ENCODE measurements at places on chromosomes 5 and 9. TPM values are rescaled to one million over a fixed set of nuclear protein-coding genes. Genes with fewer than 3 reads are reported as not detected.

- no peak overlapping the region for H3K27ac ChIP-seq
- DNase-seq = no peak
- H3K4me1 ChIP-seq = no peaks in the 10 kb centered on the region
- no peak overlapping the region for H3K4me3 ChIP-seq
- H3K36me3 ChIP-seq = no peaks in the 10 kb centered on the region
- no peaks in the 10 kb centered on the region for H3K27me3 ChIP-seq
Observed at GRCh38 chr9:87677776-87678587, 47.9 kb upstream of the CTSL start.

- peak; percentile 21 for DNase-seq
- no peak overlapping the region for H3K4me3 ChIP-seq
- H3K4me1 ChIP-seq = no peaks in the 10 kb centered on the region
- no peak overlapping the region for H3K27ac ChIP-seq
- H3K36me3 ChIP-seq = no peaks in the 10 kb centered on the region
Observed at GRCh38 chr5:45521067-45521466, 175.1 kb downstream of the HCN1 start.

The SH3PXD2B gene
- 21.1 TPM for total RNA-seq

- no peak overlapping the region for H3K27ac ChIP-seq
- H3K4me3 ChIP-seq = no peak overlapping the region
- H3K4me1 ChIP-seq = no peaks in the 10 kb centered on the region
- H3K36me3 ChIP-seq = no peaks in the 10 kb centered on the region
- DNase-seq = no peak
Observed at GRCh38 chr9:37727013-37727412, 26.6 kb upstream of the TRMT10B start.

The SPINK14 gene
- not detected for total RNA-seq

DNA sequence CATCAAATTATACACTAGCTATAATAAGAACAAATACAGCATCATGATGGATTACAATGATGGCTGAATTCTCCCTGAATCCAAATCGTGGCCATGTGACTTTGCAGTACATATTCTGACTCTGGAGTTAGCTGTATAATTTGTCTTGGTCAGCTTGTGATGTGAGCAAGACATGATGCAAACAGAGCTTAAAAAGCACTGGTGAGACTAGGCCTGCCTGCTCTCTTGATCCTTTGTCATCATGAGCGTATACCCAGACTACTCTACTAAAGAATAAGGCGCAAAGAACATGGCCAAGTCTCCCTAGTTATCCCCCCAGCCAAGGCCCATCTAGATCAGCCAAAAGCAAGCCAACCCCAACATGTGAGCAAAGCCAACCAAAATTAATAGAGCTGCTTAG is 34.7 kb upstream of the IFNE start:
- no peaks in the 10 kb centered on the region for H3K36me3 ChIP-seq
- no peaks in the 10 kb centered on the region for H3K4me1 ChIP-seq
- H3K27ac ChIP-seq = no peak overlapping the region
- no peaks in the 10 kb centered on the region for H3K27me3 ChIP-seq
- H3K4me3 ChIP-seq = no peak overlapping the region

DNA sequence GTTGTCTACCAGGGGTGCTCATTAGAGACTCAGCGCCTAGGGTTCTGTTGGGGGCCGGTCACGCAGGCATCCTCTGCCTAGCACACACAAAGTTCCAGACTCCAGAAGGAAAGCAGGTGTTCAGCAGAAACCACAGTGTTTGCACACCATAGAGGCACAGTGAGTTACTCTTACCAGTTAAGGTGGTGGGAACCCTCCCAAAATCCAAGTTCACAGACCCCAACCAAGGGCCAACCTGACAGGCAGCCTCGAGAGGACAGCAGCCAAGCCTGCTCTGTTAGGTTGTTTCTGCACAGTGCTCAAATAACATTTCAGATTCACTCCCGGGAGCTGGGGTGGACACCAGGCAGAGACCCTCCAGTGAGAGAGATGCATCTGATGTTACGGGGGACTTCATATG is 36.2 kb downstream of the SECISBP2 start:
- no peaks in the 10 kb centered on the region for H3K4me1 ChIP-seq
- H3K27me3 ChIP-seq = no peaks in the 10 kb centered on the region
- no peak for DNase-seq
- H3K27ac ChIP-seq = no peak overlapping the region
- H3K4me3 ChIP-seq = no peak overlapping the region

GRCh38 chr9:98977246-98977714 is 33.6 kb downstream of the COL15A1 start:
- no peak for DNase-seq
- H3K27ac ChIP-seq = no peak overlapping the region
- H3K27me3 ChIP-seq = peaks cover 4% of the 10 kb centered on the region
- H3K4me3 ChIP-seq = no peak overlapping the region
- H3K36me3 ChIP-seq = no peaks in the 10 kb centered on the region
- peaks cover 4% of the 10 kb centered on the region for H3K4me1 ChIP-seq

DNA sequence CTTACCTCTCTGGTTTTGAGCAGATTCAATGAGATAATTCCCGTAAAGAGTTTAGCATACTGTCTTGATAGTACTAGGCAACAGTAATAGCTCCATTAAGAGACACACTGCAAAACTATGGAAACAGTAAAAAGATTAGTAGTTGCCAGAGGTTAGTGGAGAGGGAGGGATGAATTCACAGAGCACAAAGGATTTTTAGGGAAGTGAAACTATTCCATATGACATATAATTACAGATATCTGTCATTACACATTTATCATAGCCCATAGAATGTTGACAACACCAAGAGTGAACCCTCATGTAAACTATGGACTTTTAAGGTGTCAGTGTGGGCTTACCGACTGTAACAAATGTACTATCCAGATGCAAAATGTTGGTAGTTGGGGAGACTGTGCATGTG is 176.4 kb upstream of the PLCXD3 start:
- no peak overlapping the region for H3K4me3 ChIP-seq
- H3K4me1 ChIP-seq = no peaks in the 10 kb centered on the region
- H3K27me3 ChIP-seq = no peaks in the 10 kb centered on the region
- no peak overlapping the region for H3K27ac ChIP-seq
- H3K36me3 ChIP-seq = no peaks in the 10 kb centered on the region

DNA sequence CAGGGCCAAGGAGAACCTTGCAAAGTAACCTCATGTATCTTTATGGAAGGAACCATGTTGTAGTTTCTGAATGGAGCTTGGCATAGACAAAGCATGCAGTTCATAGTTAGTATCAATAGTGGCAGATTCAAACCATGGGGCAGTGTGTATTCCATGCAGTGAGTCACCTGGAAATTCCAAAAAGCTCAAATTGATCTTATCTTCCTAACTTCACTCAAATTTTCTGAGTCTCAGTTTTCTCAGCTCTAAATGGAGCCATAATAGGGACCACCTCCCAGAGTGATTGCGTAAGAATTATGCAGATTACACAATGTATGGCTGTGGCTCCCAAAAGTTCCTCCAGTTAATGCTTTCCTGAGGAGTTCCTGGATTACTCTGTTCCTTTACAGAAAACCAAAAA is 549.9 kb upstream of the KLF4 start:
- H3K36me3 ChIP-seq = no peaks in the 10 kb centered on the region
- H3K27me3 ChIP-seq = no peaks in the 10 kb centered on the region
- DNase-seq = peak; percentile 31
- H3K27ac ChIP-seq = no peak overlapping the region

The CNTNAP3B gene
- total RNA-seq = not detected

- peak overlapping the region; percentile 100 for H3K4me3 ChIP-seq
- H3K36me3 ChIP-seq = no peaks in the 10 kb centered on the region
- peak overlapping the region; percentile 95 for H3K27ac ChIP-seq
- H3K27me3 ChIP-seq = no peaks in the 10 kb centered on the region
- H3K4me1 ChIP-seq = peaks cover 4% of the 10 kb centered on the region
Observed at GRCh38 chr5:159263569-159263905, 447 bp downstream of the UBLCP1 start.

DNA sequence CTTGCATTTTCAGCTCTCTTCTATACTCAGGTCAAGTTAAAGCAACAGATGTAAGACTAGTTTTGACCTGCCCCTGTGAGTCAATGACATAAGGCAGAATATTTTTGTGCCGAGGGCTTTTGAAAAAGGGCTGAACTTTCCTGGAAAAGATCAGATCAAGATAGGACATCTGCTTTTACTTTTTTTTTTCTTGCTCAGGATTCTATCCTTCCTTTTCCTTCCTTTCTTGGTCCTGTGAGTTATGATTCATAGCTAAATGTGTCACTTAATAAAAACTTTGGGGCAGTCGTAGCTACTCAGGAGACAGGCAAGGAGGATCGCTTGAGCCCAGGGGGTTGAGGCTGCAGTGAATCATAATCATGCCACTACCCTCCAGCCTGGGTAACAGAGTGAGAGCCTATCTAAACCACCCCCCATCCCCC is 84.3 kb upstream of the BRINP1 start:
- no peaks in the 10 kb centered on the region for H3K4me1 ChIP-seq
- DNase-seq = no peak
- no peak overlapping the region for H3K27ac ChIP-seq
- H3K27me3 ChIP-seq = no peaks in the 10 kb centered on the region
- H3K36me3 ChIP-seq = no peaks in the 10 kb centered on the region
- H3K4me3 ChIP-seq = no peak overlapping the region

The IL3 gene
- not detected for total RNA-seq

DNA sequence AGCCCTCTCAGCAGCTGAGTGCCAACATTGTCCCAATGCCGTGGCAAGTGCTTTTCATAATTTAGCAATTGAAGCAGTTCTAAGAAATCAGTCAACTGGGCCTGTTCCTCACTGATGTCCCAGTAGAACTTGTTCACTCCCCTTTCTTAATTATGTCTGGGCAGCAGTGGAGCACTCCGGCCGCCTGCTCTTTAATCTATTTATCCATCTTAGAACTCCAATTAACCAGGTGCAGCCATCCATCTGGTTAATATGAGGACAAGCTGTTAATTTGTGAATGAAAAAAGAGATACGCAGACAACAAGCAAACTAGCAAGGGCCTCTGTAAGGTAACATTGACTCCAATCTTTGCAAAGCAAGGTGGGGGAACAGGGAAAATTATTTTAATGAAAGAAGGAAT is 39.4 kb downstream of the MAT2B start:
- no peak overlapping the region for H3K27ac ChIP-seq
- H3K27me3 ChIP-seq = no peaks in the 10 kb centered on the region
- DNase-seq = no peak
- no peaks in the 10 kb centered on the region for H3K36me3 ChIP-seq
- no peaks in the 10 kb centered on the region for H3K4me1 ChIP-seq
- no peak overlapping the region for H3K4me3 ChIP-seq

GRCh38 chr9:37437621-37438020 is 15.1 kb downstream of the GRHPR start:
- H3K27ac ChIP-seq = no peak overlapping the region
- H3K36me3 ChIP-seq = peaks cover 31% of the 10 kb centered on the region
- no peaks in the 10 kb centered on the region for H3K27me3 ChIP-seq
- no peak overlapping the region for H3K4me3 ChIP-seq

GRCh38 chr5:151496041-151496484 is 48.7 kb downstream of the SLC36A1 start:
- no peaks in the 10 kb centered on the region for H3K27me3 ChIP-seq
- peak; percentile 35 for DNase-seq
- no peaks in the 10 kb centered on the region for H3K4me1 ChIP-seq
- no peaks in the 10 kb centered on the region for H3K36me3 ChIP-seq
- no peak overlapping the region for H3K27ac ChIP-seq
- no peak overlapping the region for H3K4me3 ChIP-seq

DNA sequence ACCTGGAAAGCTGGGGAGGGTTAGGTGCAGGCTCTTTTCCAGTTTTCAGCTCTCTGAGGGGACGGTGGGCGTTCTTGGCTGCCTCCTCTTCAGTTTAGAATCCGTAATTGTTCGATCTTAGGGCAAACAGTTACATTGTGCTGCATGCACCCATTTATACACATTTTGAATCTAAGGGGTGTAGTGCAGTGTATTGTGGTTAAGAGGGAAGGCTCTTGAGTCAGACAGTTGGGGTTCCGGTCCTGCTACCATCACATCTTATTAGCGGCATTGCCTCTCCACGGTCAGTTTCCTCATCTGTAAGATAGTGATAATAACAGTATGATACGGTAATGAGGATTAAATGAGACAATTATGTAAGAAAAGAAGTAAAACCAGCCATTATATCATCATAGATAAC is 625 bp downstream of the EXOSC2 start:
- H3K36me3 ChIP-seq = peaks cover 8% of the 10 kb centered on the region
- DNase-seq = no peak
- peaks cover 3% of the 10 kb centered on the region for H3K4me1 ChIP-seq
- H3K27ac ChIP-seq = peak overlapping the region; percentile 86

DNA sequence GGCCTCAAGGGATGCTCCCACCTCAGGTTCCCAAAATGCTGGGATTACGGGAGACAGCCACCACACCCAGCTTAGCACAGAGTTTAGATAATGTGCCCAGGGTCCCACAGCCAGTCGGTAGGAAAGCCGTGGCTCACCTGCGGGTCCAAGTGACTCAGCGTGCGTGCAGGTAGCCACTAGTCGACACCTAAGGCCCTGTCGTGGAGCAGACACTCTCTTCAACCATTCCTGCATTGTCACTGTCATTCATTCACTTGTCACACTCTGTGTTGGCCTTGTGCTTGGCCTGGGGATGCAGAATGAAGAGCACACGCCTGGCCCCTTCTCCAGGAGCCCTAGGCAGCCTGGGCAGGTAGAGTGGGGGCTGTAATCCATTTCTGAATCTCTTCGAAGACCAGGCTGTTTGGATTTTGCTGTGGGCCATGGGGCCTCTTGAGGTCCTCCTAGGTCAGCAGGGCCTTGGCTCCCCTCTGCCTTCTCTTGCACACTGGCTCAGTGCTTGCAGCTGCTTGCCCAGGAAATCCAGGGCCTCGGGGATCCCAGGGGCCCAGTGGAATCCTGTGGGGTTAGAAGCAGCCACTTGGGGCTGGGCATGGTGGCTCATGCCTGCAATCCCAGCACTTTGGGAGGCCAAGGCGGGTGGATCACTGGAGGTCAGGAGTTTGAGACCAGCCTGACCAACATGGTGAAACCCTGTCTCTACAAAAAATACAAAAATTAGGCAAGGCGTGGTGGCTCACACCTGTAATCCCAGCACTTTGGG is 6.1 kb upstream of the AIF1L start:
- no peak overlapping the region for H3K27ac ChIP-seq
- H3K36me3 ChIP-seq = no peaks in the 10 kb centered on the region
- DNase-seq = no peak
- H3K4me3 ChIP-seq = no peak overlapping the region
- peaks cover 5% of the 10 kb centered on the region for H3K4me1 ChIP-seq

DNA sequence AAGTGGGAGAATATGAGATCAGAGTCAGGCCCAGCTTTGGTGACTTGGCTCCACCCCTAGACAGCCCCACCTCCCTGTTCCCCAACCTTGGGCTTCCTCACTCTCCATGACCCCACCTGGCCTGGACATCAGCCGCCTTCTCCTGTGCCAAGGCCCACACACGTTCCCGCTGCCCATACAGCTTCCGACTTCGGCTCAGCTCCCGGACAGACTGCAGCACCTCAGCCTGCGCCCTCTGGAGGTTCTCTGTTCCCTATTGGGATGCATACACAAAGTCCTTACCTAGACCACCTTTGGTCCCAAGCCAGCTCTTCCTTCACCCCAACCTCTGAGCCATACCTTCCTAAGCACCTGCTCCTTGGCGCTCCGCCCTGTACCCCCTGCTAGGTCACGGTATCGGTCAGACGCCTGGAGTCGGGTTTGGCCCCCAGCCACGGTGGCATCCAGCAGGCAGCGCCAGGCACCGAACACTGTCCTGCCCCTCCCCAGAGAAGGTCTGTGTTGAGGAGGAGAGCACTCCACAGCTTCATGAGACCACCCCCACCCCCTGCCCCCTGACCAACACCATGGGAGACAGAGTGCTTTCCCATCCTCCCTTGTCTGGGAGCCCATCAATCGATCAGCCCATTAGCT is 2.0 kb downstream of the FCHSD1 start:
- H3K4me3 ChIP-seq = no peak overlapping the region
- no peak overlapping the region for H3K27ac ChIP-seq
- H3K4me1 ChIP-seq = peaks cover 6% of the 10 kb centered on the region
- peaks cover 14% of the 10 kb centered on the region for H3K36me3 ChIP-seq
- DNase-seq = no peak

Data from fibroblast of lung (primary cell).